Endodermal cell (in vitro differentiated cells): ENCODE measurements at places on chromosomes 6 and 20. TPM values are rescaled to one million over a fixed set of nuclear protein-coding genes. Genes with fewer than 3 reads are reported as not detected.

- no peaks in the 10 kb centered on the region for H3K36me3 ChIP-seq
- H3K4me1 ChIP-seq = no peaks in the 10 kb centered on the region
- H3K27ac ChIP-seq = no peak overlapping the region
These were observed 16.3 kb downstream of the COL21A1 start for GRCh38 chr6:56230976-56231566.

MYBL2 gene
- 91.8 to 190 TPM (median 182 TPM) in 3 replicates for total RNA-seq

TSHZ2 gene
- 0.13 to 0.31 TPM (median 0.21 TPM) in 3 replicates for total RNA-seq

RAET1L gene
- total RNA-seq = not detected in 2 replicates

CCN6 gene
- total RNA-seq = not detected in 3 replicates

GRCh38 chr6:62345962-62346689, 60.1 kb upstream of the KHDRBS2 start:
- no peak overlapping the region for H3K27ac ChIP-seq
- no peaks in the 10 kb centered on the region for H3K36me3 ChIP-seq
- no peaks in the 10 kb centered on the region for H3K27me3 ChIP-seq
- no peak for DNase-seq
- no peak overlapping the region for H3K4me3 ChIP-seq
- no peaks in the 10 kb centered on the region for H3K4me1 ChIP-seq

RAB44 gene
- not detected in 3 replicates for total RNA-seq

- H3K27me3 ChIP-seq = no peaks in the 10 kb centered on the region
- H3K4me3 ChIP-seq = no peak overlapping the region
- H3K27ac ChIP-seq = no peak overlapping the region
- H3K36me3 ChIP-seq = no peaks in the 10 kb centered on the region
- DNase-seq = peak; percentile 54
- no peaks in the 10 kb centered on the region for H3K4me1 ChIP-seq
These were observed 20.1 kb upstream of the FAXC start for GRCh38 chr6:99369533-99369932.

DNA sequence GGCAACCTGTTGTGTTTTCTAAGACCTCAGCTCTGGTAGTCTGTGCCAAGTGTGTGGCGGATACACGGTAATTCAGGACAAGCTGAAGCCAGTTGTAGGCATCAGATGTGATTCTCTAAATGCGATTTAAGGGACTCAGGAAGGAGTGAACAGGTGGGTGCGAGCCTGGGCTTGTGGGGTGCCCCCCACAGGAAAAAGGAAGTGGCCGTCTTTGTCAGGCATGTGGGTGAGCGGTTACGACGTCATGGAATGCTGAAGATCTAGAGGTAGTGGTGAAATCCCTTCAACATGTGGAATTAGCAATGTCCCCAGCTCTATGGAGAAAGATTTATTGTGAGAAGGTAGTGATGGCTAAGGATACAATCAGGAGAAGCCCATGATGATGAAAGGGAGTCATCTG, 95.1 kb upstream of the EXOC2 start:
- no peaks in the 10 kb centered on the region for H3K27me3 ChIP-seq
- H3K36me3 ChIP-seq = no peaks in the 10 kb centered on the region
- H3K4me3 ChIP-seq = no peak overlapping the region
- no peak overlapping the region for H3K27ac ChIP-seq
- DNase-seq = no peak

IP6K3 gene
- not detected in 3 replicates for total RNA-seq

GRCh38 chr6:149840345-149841075, 23.6 kb downstream of the LRP11 start:
- no peaks in the 10 kb centered on the region for H3K4me1 ChIP-seq
- H3K27ac ChIP-seq = no peak overlapping the region
- DNase-seq = peak; percentile 94
- H3K27me3 ChIP-seq = peaks cover 72% of the 10 kb centered on the region

DNA sequence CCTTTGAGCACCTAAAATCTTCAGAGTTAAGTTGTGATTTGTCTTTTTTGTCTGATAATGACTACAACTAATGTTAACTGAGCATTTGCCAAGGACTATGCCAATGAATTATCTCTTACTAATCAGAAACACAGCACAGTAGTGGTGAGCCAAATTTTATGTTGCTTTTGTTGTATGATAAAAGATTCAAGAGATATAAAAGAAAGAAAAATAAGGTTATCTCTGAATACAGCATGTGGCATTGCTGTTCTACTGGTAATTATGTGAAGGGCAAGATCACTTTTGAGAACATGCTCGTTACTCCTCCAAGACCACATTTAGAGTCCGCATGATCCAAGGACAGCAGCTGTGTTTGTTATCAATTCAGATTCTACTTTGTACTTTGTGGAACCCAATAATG, 133.4 kb upstream of the MYLIP start:
- no peak for DNase-seq
- H3K4me3 ChIP-seq = no peak overlapping the region
- no peak overlapping the region for H3K27ac ChIP-seq
- H3K27me3 ChIP-seq = no peaks in the 10 kb centered on the region
- no peaks in the 10 kb centered on the region for H3K36me3 ChIP-seq
- peaks cover 4% of the 10 kb centered on the region for H3K4me1 ChIP-seq

DNA sequence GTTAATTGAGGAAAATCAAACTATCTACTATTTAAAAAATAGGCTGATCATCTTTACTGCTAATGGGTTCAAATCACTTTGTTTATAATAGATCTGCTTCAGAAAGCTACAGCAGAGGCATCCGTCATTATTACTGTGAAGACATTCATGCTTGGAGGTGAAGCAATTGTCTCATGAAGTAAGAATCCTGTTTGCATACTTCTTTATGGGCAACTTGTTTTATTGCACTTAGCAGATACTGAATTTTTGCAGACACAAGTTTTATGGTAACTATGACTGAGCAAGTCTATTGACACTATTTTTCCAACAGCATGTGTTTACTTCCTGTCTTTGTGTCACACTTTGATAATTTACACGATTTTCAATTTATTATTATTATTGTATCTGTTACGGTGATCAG, 573.9 kb downstream of the RFPL4B start:
- no peaks in the 10 kb centered on the region for H3K4me1 ChIP-seq
- H3K27me3 ChIP-seq = no peaks in the 10 kb centered on the region
- no peak for DNase-seq
- H3K4me3 ChIP-seq = peak overlapping the region; percentile 47

DNA sequence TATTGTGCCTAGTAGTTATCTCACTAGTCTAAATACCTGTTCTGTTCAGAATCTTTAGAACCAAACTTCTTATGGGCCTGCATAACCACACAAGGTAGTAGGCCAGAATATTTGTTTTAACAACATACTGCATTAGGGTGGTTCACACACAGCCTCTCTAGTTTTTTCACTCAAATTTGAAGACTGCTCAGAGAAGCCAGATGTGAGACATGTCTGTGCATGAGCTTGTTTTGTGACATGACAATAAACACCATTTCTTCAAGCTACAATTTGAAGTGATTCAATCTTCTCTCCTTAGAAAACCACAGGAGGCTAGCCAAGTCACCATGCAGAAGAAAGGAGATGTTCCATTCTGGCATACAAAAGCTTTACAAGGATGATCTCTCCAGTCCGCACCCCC, 135.6 kb downstream of the MMS22L start:
- H3K27me3 ChIP-seq = no peaks in the 10 kb centered on the region
- H3K36me3 ChIP-seq = peaks cover 27% of the 10 kb centered on the region
- no peak overlapping the region for H3K27ac ChIP-seq
- no peaks in the 10 kb centered on the region for H3K4me1 ChIP-seq

DNA sequence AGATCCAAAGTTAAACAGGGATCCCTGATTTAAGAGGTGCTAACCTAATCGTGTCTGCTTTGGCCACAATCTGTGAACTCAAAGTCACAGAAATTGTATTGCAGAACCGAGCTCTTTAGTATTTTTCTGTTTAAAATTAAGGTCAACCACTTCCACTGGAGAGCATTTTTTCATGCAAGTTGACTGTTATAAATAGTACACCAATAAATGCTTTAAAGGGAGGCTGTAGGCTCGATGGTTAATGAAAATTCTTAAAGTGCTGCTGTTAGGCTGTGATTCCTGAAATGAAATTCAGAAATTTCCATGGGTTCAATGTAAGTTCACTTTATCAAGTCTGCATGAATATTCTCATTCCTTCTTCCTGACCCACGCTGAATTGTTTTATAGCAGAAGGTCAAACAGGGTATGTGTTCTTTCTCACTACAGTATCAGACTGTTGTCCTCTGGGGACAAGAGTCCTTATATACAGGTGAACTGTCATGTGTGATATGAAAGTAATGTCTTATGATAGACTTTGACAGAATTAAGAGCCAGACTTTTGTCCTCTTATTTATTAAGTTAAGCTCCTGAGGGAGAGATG, 92.5 kb upstream of the HDGFL1 start:
- no peak for DNase-seq
- no peak overlapping the region for H3K4me3 ChIP-seq
- H3K27me3 ChIP-seq = no peaks in the 10 kb centered on the region
- H3K4me1 ChIP-seq = no peaks in the 10 kb centered on the region

- DNase-seq = no peak
- H3K36me3 ChIP-seq = no peaks in the 10 kb centered on the region
- H3K4me1 ChIP-seq = peaks cover 9% of the 10 kb centered on the region
These were observed 3.8 kb downstream of the TRAF3IP2 start for GRCh38 chr6:111601886-111602285.

DNA sequence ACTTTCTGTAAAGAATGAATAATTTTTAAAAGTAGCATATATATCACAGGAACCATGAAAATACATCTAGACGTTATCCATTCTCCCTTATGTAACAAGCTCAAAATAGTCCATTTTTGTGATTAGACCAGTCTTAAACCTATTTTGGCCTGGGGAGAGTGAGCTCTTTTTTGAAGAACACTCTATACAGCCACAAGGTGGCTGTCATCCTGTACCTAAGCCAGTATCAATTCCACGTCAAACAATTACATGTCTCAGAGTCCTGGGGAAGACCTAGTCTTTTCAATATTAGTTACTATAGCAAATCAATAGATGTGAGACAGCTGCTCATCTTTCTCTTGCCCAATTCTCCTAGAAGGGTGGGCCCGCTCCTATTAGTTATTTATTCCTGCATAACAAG, 28.4 kb downstream of the FBXO5 start:
- H3K27me3 ChIP-seq = no peaks in the 10 kb centered on the region
- no peak overlapping the region for H3K27ac ChIP-seq
- DNase-seq = no peak
- H3K36me3 ChIP-seq = no peaks in the 10 kb centered on the region
- no peaks in the 10 kb centered on the region for H3K4me1 ChIP-seq

DNA sequence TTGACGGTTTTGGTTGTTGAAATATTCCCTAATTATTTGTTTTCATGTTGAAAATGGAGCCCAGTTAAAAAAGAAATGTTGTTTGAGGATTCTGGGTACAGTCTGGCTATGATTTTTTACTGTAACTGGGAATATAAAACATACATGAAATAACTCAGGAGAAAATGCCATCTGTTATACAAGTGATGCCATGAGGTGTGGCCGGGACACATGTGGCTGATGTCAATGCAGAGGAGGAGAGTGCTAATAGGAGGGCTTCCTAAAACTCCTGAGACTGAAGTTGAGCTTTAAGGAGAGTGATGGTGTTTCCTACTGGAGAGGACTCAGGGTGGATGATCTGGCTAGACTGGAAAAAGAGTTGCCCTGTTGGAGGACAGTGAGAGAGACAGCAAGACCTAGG, 12.7 kb downstream of the SCAND1 start:
- H3K4me1 ChIP-seq = peaks cover 2% of the 10 kb centered on the region
- no peak overlapping the region for H3K27ac ChIP-seq
- no peak overlapping the region for H3K4me3 ChIP-seq
- H3K27me3 ChIP-seq = no peaks in the 10 kb centered on the region

DNA sequence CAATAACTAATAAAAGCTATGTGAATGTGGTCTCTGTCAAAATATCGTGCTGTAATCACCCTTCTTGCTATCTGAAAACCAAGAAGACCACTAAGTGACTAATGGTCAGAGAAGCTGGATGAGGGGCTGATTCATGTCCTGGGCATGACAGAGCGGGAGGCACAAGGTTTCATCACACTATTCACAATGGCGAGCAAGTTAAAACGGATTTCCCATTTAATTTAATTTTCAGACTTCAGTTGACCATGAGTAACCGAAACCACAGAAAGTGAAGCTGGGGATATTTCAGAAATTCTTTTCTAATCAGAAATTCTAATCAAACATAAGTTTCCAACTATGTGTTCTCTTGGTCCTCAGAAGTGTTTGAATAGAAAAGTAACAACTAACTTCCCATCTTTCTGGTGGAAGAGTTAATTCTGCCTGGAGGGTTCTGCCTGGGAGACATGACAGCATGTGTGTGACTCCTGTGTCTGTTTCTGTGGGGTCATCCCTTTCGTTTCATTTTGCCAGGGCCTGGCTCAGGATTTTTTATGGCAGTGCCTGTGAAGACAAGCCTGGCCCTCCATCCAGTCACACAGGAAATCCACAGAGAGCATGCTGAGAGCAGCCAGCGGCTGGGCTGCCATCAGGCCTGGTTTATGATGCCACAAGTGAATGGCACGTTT, 98.9 kb downstream of the FAM120B start:
- no peak overlapping the region for H3K4me3 ChIP-seq
- H3K4me1 ChIP-seq = peaks cover 12% of the 10 kb centered on the region
- DNase-seq = no peak
- H3K36me3 ChIP-seq = peaks cover 29% of the 10 kb centered on the region
- H3K27ac ChIP-seq = no peak overlapping the region

DNA sequence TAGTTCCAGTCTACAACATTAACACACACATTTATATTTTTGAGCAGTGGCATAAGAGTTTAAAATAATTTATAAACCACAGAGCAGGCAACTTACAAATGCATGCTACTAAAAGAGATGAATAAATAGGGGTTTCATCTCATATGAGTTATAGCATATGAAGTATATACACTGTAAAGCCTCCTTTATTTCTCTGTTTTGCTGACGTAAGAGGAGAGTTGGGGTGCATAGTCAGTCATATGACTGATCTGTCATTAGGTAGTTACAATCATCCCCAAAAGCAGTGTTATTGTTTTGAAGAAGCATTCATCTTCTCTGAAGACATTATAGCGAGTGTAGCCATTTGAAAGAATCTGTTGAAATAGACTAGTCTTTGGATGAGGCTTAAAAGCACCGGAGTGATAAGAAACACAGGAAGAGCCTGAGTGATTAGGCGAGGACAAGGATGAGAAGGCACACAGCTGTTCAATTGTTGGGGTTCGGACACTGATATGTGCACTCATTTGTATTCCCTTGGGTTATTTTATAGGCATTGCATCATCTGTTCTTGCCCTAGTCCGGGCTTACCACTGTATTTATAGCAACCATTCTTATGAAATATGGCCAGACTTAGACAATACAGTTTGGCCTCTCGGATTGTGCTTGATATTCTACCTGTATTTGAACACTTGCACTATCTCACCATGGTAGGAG, 325.7 kb downstream of the SAMD5 start:
- H3K4me3 ChIP-seq = no peak overlapping the region
- no peak for DNase-seq
- no peaks in the 10 kb centered on the region for H3K27me3 ChIP-seq
- no peaks in the 10 kb centered on the region for H3K36me3 ChIP-seq
- no peaks in the 10 kb centered on the region for H3K4me1 ChIP-seq

WFDC10A gene
- 0.36 TPM in 1 of 2 replicates, not detected in the other for total RNA-seq

PAK5 gene
- 0.14 to 0.22 TPM (median 0.21 TPM) in 3 replicates for total RNA-seq

IMPG1 gene
- total RNA-seq = not detected in 2 replicates

CLPSL1 gene
- not detected in 2 replicates for total RNA-seq

GRCh38 chr20:52015155-52015554, 176.4 kb downstream of the ZFP64 start:
- H3K27me3 ChIP-seq = no peaks in the 10 kb centered on the region
- no peak overlapping the region for H3K4me3 ChIP-seq
- no peak for DNase-seq
- H3K4me1 ChIP-seq = no peaks in the 10 kb centered on the region
- H3K36me3 ChIP-seq = no peaks in the 10 kb centered on the region
